ENCODE measurements at places on chromosomes 3 and 15.

DNA sequence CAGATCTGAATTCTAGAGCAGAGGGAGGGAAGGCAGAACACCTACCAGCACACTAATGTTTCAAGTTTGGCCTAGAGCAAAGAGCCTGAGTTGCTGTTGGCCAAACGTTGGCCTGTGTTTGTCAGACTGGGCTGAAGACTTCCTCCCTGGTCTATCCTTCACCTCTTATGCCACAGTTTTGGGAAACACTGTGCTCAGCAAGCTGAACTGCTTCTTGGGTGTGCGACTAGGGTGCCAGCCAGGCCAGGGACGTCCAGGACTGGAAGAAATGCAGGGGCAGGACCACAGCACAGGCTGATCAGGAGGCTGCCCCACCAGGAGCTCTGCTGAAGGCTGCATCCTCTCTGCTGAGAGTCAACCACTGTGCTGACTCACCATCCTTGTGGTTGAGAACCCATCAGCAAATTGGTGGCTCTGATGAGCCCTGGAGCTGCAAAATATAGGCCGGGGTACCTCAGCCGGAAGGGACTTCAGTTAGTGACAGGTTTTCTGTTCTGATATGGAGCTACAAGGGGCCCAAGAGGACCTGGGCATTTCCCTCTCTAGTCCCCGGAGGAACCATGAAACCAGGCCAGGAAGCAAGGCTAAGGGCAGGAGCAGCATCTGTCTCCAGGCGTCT is 131.6 kb upstream of the RASGRP1 start:
- no peak for DNase-seq

GRCh38 chr3:178750639-178751300 is 214.5 kb downstream of the KCNMB2 start:
- no peak for DNase-seq

GRCh38 chr3:8882642-8883041 is 80.6 kb downstream of the RAD18 start:
- DNase-seq: no peak

- no peak for DNase-seq
Observed at GRCh38 chr15:25407950-25408349, 30.9 kb downstream of the UBE3A start.

- DNase-seq: no peak
Observed at GRCh38 chr15:68700455-68701123, 120.1 kb downstream of the ANP32A start.

DNA sequence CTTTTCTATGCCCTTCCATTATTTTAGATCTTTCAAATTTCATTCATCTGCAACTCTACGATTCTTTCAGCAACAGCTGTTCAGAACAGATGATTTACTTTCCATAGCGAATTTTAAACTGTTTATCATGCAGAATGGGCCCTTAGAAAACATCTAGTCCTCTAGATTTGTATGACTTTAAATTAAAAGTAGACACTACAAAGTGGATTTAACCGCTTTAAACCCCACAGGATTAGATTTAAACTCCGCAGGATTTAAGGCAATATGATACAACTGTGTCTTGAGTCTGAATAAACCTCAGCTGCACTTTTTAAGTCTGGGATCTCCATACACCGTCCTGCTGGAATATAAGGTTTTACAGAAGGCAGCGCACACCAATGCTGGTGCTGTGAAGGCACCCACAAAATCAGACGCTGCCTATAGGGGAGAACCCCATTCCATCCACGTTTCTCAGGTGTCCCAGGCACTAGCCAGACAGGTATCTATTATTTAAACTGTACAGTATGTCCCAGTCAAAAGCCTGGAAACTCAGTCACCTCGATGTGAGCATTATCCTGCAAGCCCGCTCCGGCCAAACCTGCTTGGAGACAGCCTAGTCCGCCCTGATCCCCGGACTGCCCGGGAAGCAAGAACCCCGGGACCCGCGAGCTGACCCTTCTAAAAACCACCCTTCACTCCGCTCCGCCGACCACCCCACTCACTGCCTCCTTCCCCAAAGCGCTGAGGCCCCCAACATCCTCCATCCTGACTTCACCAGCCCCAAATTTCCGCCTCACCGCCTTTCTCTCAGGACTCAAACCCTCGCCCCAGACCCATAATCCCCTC is 768 bp downstream of the ANO10 start:
- no peak for DNase-seq

DNA sequence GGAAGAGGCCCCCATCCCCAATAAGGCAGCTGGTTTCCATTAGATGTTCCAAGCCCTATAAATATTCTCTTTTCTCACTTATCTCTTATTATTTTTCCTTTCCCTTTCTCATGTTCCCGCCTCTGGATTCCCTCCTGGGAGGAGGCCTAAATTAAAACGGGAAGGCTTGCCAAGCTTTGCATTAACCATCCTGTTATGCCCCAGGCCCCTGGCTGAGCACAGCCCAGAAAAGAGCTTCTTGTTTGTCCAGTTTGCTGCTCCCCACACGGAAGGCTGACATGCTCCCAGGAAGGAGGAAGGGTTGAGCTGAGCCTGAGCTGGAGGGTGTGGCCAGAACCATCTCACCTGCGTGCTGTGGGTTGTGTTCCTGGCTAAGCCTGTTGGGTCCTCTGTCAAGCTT is 63.1 kb upstream of the BOC start:
- no peak for DNase-seq

DNA sequence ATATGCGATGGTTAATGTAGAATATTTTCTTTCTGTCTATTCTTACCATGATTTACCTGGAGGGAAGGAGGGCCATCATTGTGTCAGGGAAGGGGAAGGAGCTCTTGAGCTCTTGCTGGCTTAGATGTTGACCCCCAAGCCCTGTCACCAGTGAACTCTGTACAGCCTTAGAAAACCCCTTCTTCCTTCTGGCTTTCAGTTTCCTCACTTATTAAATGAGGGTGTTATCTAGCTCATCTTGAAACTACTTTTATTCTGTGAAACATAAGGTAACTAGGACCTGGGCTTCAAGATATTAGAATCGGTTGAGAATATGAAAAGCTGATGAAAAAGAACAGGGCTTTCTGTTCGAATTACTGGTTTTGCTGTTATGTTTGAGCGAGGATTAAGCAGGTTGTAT is 25.1 kb upstream of the UTS2B start:
- no peak for DNase-seq

DNA sequence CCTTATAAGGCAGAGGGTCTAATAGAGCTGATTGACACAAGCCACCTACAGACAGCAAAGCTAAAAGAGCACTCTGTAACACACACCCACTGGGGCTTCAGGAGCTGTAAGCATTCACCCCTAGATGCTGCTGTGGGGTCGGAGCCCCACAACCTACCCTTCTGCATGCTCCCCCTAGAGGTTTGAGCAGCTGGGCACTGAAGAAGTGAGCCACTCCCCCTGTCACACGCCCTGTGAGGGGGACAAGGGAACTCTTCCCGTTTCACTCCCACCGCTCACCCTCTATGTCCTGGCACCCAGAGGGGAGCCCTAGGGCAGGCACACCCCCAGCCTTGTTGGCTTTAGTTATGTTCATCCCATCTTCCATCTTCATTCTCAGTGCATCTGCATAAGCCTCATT is 9.4 kb upstream of the CSTA start:
- DNase-seq: no peak

GRCh38 chr3:14543446-14543845 is 3.3 kb upstream of the GRIP2 start:
- no peak for DNase-seq

- no peak for DNase-seq
Observed at GRCh38 chr3:118782755-118783202, 251.9 kb downstream of the IGSF11 start.

DNA sequence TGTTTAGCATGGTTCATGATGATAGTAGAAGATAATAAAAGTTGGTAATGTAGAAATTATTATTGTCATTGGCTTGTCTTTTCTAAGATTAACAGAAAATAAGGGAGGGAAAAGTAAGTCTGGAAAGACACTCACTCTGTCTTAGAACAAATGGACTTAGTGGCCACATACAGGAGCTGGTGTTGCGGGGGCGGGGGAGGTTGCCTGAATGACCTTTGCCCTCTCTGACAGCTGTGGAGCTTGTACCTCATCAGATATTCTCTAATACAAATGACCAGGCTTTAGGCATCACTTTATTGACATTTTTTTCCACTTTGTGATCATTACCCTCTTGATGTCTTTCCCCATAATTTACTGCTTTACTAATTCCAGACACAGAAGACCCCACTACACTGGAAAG is 5.9 kb downstream of the TAGLN3 start:
- DNase-seq: no peak

- DNase-seq: no peak
Observed at GRCh38 chr3:192082730-192083660, 622.0 kb downstream of the PYDC2 start.

- no peak for DNase-seq
Observed at GRCh38 chr3:191781044-191781443, 320.1 kb downstream of the PYDC2 start.

DNA sequence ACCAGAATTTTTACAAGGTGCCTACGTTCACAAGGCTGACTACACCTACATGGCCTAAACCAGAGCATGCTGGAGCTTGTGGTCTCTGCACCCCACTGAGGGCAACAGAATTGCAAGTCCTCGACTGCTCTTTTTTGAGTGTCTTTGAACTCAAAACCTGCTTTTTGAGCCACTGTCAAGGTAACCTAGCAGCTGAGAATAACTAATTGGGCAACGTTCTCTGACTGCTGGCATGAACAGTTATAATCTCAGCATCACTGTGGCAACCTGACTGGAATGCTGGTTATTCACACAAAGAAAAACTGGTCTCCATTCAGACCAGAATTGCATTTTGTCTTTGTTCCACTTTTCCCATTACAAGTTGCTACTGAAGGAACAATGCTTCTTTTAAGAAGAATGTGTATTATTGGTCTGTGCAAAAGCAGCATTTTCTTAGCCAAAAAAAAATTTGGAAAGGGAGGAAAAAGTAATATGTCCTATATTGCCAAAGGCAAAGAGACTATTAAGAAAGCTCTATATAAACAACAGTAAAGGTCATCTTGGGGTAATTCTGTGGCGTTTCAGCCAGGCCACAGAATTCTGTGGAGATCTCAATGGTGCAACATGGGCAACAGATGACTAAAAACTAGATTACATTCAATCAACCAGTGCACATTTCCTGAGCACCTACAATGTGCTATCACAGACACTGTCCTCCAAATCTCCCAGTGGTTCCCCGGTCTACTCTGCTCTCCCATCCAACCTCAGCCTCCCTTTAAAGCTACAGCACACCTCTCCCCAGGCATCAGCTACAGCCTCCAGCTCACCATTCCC is 76.8 kb downstream of the TNIK start:
- no peak for DNase-seq

DNA sequence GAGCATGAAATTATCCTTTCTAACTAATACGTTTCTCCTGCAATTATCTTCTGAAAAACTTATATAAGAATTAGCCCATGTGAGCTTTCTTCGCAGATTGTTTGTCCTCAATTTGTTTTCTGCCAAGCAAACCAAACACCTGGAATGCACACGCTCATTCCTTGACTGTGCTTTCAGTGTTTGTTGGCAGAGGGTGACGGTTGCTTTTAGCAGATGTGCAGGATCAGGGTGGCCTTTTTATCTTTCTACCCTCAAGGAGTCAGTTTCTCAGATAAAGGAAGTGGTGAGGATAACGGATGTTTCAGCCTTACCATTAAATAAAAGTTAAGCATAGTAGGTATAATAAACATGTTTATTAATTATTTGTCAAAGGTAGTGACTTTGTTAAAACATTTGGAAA is 15.2 kb downstream of the ARPP21 start:
- DNase-seq: no peak

GRCh38 chr3:129835198-129835597 is 58.3 kb downstream of the TMCC1 start:
- no peak for DNase-seq

GRCh38 chr3:181534781-181535221 is 176.9 kb upstream of the SOX2 start:
- DNase-seq: no peak

Measured in stimulated activated CD4-positive, alpha-beta T cell treated with anti-CD3 and anti-CD28 coated beads, Interleukin-1b, Interleukin-23, amount 100 ng/mL, for 1 hour (primary cell).